ENCODE measurements at places on chromosomes 6 and 20. TPM values are rescaled to one million over a fixed set of nuclear protein-coding genes. Genes with fewer than 3 reads are reported as not detected.

Gene WFDC2
- 1.6 TPM for total RNA-seq

Gene BTNL2
- not detected for total RNA-seq

Gene TFAP2B
- not detected for total RNA-seq

Gene GSTA3
- total RNA-seq: not detected

Gene ANKRD66
- not detected for total RNA-seq

Gene TGM3
- not detected for total RNA-seq

Gene TRIM40
- total RNA-seq: not detected

Gene INSM1
- total RNA-seq: 0.05 TPM

Gene EPHA7
- 8.6 TPM for total RNA-seq

Gene IGF2R
- 163 TPM for total RNA-seq

Gene OLIG3
- not detected for total RNA-seq

Measured in Panc1 (cell line).